H1 (cell line): ENCODE measurements at places on chromosomes 12 and 14. TPM values are rescaled to one million over a fixed set of nuclear protein-coding genes. Genes with fewer than 3 reads are reported as not detected.

The TPPP2 gene
- not detected in 2 replicates for polyA plus RNA-seq

The KRT75 gene
- not detected in 2 replicates for polyA plus RNA-seq

The TPH2 gene
- 0.42 and 0.57 TPM in 2 replicates for polyA plus RNA-seq

The TRHDE gene
- polyA plus RNA-seq: 1.0 and 1.3 TPM in 2 replicates

The LMBR1L gene
- polyA plus RNA-seq: 36.6 and 54.6 TPM in 2 replicates

The RDH5 gene
- polyA plus RNA-seq: 6.0 and 7.1 TPM in 2 replicates

The DACT1 gene
- 3.2 and 4.7 TPM in 2 replicates for polyA plus RNA-seq

The ABHD12B gene
- polyA plus RNA-seq: 3.9 and 4.0 TPM in 2 replicates

The DBX2 gene
- 0.05 and 0.06 TPM in 2 replicates for polyA plus RNA-seq

The SLC39A2 gene
- polyA plus RNA-seq: 0.14 and 0.31 TPM in 2 replicates

The RNASE7 gene
- not detected in 2 replicates for polyA plus RNA-seq

The ENTPD5 gene
- polyA plus RNA-seq: 3.5 and 5.0 TPM in 2 replicates

The KLRD1 gene
- polyA plus RNA-seq: under 0.01 and 0.02 TPM in 2 replicates

The LRIG3 gene
- polyA plus RNA-seq: 4.4 and 6.5 TPM in 2 replicates

The KRT72 gene
- not detected in 2 replicates for polyA plus RNA-seq

The CEP170B gene
- 9.1 and 15.2 TPM in 2 replicates for polyA plus RNA-seq

The ITGB7 gene
- 0.25 and 0.35 TPM in 2 replicates for polyA plus RNA-seq

The DLK1 gene
- 2.4 and 7.1 TPM in 2 replicates for polyA plus RNA-seq

The NCOR2 gene
- 14.8 and 25.3 TPM in 2 replicates for polyA plus RNA-seq

The E2F7 gene
- polyA plus RNA-seq: 8.4 and 8.8 TPM in 2 replicates

The BDKRB1 gene
- polyA plus RNA-seq: 0.17 and 0.27 TPM in 2 replicates

The RTL1 gene
- polyA plus RNA-seq: 0.02 TPM in 1 of 2 replicates, not detected in the other

The AKAP6 gene
- 0.05 and 0.09 TPM in 2 replicates for polyA plus RNA-seq

The GLIPR1L1 gene
- 0.60 and 1.2 TPM in 2 replicates for polyA plus RNA-seq

The CPNE6 gene
- 0.02 and 0.05 TPM in 2 replicates for polyA plus RNA-seq

The COQ5 gene
- polyA plus RNA-seq: 23.5 and 35.8 TPM in 2 replicates

The PAPLN gene
- polyA plus RNA-seq: 25.6 and 33.7 TPM in 2 replicates

The GSC gene
- polyA plus RNA-seq: 0.17 and 0.25 TPM in 2 replicates

The KITLG gene
- 1.3 and 1.4 TPM in 2 replicates for polyA plus RNA-seq

The TAC3 gene
- 36.0 and 45.3 TPM in 2 replicates for polyA plus RNA-seq

The REM2 gene
- polyA plus RNA-seq: 0.78 and 1.00 TPM in 2 replicates

The RAN gene
- 1,559 and 2,203 TPM in 2 replicates for polyA plus RNA-seq

The ABHD4 gene
- polyA plus RNA-seq: 40.6 and 42.9 TPM in 2 replicates

The OXA1L gene
- polyA plus RNA-seq: 163 and 199 TPM in 2 replicates

The CNTN1 gene
- 4.0 and 7.2 TPM in 2 replicates for polyA plus RNA-seq
